AG08395 (cell line): ENCODE measurements at places on chromosomes 1 and 21.

- DNase-seq = no peak
Measured at GRCh38 chr1:233320023-233320422, 7.5 kb upstream of the MAP3K21 start.

DNA sequence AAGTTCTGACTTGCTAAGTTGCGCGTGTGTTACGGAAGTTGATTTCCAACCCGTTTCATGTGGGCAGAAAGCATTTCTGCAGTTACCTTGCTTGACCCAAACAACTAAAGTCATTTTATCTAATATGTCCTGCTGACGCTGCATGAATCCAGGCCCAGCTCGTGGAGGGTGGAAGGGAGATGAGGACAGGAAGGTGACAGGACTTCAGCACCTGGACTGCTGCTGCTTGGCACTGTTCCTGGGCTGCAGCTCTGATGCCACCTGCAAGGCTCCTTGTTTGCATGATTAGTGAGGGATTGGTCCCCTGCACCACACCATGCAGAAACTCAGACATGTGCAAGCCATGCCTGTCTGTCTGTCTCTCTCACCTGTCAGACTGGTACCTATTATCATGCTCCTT lies 198.4 kb downstream of the PRDM2 start:
- DNase-seq = no peak

- no peak for DNase-seq
Measured at GRCh38 chr1:30764396-30764795, 6.8 kb upstream of the LAPTM5 start.

GRCh38 chr1:44108241-44108640 lies 10.4 kb upstream of the KLF17 start:
- peak; percentile 69 for DNase-seq

- DNase-seq = no peak
Measured at GRCh38 chr21:22145545-22145944, 1147.3 kb downstream of the NCAM2 start.

GRCh38 chr21:29870814-29871213 lies 69.0 kb downstream of the GRIK1 start:
- no peak for DNase-seq

GRCh38 chr1:230621324-230622030 lies 20.8 kb upstream of the COG2 start:
- DNase-seq = no peak

- peak; percentile 28 for DNase-seq
Measured at GRCh38 chr1:192747943-192748342, 60.9 kb upstream of the RGS2 start.

DNA sequence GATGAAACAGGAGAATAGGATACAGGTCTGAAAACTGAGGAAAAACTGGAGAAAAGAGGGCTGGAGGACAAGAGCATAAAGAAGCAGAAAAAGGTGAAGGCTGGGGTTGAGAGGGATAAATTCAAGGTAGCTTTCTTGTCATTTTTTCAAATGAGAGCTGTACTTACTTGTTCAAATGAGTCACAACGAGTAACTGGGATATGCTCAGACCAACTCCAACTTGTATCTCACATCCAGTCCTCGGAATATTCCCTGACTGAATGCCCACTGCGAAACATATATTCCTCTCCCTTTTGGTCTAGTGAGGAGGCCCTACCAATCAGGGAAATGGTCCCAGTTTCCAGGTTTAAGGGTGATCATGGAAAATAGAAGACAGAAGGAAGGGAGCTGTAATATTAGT lies 343.4 kb downstream of the HHIPL2 start:
- DNase-seq = no peak

DNA sequence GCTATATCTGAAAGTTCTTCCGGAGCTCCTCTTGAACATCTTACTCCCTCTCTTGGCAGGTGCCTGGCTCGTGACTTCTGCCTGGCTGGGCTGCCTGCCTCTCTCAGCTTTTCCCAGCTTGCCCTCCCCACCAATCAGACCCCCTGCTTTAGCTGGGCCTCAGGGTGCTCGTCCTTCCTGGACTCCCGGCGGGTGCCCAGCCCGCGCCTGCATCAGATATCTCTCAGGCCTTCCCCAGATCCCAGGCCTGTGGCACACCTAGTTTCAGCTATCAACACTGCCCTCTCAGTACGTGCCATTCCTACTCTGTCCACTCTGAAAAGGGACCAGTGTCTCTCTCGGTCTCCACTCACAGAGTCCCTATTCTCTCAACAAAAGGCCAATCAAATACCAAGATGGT lies 96.5 kb upstream of the CLDN14 start:
- no peak for DNase-seq

- peak; percentile 87 for DNase-seq
Measured at GRCh38 chr1:39047374-39048229, 21.5 kb downstream of the NDUFS5 start.

GRCh38 chr1:197485790-197486189 lies 217.7 kb downstream of the CRB1 start:
- DNase-seq = no peak

DNA sequence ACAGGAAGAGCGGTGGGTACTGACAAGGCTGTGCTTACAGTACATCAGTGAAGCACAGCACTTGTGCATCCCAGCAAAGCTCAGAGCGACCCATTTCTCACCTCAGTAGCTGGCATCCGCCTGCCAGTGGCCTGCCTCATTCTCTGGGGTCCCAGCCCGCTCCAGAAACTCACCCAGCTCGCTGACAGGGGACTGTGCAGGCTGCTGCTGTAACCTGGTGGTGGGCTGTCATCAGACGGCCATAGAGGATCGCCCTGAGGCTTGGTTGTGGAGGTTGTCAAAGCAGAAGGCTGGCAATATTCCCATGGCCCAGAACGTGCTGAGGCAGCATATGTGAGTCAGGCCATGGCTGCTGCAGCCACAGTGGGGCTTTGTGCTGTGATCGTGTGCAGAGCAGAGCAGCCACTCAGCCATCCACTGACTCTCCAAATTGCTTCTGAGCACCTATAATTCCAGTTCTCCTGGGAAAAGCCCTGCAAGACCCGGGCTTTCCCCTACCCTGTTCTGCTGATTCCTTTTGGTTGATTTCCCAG lies 13.6 kb upstream of the GPR137B start:
- DNase-seq = no peak

GRCh38 chr1:150928286-150928685 lies 2.1 kb downstream of the SETDB1 start:
- DNase-seq = no peak

- no peak for DNase-seq
Measured at GRCh38 chr1:169571450-169571849, 14.8 kb downstream of the F5 start.

DNA sequence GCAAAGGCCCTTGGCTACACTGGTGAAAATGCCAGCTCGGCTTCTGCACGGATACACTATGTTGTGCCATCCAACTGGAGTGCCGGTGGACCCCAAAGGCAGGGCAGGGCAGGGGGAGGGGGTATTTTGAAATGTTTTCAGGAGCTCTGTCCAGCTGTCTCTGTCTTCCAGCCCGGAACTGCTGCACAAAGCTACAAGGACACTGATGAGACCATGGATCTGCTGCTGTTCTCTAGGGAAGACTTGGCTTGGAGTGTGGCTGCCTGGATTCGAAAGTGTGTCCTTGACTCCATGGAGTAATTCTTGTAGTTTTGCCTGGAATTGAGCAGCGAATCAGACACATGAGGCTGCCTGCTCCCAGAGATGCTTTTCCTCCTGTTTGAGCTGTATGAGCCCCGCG lies 42.4 kb downstream of the TTC39A start:
- DNase-seq = no peak

DNA sequence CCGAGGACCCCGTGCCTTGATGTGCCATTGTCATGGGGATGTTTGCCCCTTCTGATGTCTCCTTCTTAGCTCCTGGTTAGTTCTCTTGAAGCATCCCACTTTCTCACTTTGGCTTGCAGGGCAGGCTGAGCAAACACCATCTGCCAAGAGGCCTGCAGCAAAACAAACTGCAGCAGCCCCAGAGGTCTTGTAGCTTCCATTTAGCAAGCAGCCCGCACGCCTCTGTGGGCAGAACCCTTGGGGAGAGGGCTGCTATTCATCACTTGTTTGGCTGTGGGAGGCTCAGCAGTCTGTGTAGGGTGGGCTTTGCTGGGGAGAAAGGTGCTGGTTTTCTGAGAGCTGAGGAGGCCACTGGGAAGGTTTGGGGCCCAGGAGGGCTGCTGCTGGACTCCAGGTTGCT lies 56.7 kb downstream of the KCNC4 start:
- no peak for DNase-seq

DNA sequence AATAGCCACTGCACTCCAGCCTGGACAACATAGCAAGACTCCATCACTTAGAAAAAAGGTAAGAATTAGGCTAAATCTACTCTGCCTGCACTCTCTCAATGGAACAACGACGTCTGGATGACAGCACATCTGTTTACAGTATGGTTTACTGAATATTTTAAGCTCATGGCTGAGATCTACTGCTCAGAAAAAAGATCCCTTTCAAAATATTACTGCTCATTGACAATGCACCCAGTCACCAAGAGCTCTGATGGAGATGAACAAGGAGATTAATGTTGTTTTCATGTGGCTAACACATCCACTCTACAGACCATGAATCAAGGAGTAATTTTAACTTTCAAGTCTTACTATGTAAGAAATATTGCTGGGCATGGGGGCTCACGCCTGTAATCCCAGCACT lies 58.0 kb downstream of the SLC27A3 start:
- DNase-seq = no peak

- peak; percentile 50 for DNase-seq
Measured at GRCh38 chr1:47554901-47555300, 117.1 kb downstream of the FOXD2 start.

DNA sequence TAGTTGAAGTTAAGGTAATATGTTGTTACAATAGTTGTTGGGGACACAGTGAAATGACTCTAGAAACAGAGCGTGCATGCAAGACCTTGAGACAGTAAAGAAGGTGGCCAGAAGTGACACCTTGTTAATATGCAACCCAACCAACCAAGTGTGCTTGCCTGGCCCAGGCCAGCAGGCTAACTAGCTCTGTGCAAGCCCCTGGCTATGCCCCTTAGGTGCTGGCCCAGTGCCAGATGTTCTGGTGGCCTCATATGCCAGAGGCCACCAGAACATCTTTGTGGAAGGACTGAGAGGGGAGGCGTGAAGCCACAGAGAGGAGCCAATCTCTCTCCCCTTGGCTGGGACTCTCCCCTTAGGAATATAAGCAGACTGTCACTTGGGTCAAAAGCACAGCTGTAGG lies 111.2 kb upstream of the JUN start:
- DNase-seq = no peak

DNA sequence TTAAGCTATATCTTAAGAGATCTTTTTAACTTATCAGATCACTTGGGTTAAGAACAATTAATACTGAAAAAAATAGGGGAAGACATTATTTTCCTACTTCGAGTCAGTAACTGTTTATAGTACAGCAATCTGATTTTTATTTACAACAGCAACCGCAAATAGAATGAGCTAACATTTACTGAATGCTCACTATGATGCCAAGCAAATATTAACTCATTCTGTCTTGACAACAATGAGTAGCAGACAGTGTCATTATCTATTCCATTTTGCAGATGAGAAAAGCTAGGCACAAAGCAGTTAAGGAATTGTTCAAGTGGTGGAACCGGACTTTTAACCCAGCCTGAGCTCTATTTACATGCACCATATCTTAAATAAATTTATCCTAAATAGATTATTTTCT lies 273.7 kb downstream of the NTNG1 start:
- DNase-seq = peak; percentile 23

- DNase-seq = no peak
Measured at GRCh38 chr1:48726139-48726538, 50.6 kb downstream of the BEND5 start.

GRCh38 chr1:17214876-17215544 lies 10.1 kb downstream of the PADI1 start:
- DNase-seq = no peak

- peak; percentile 92 for DNase-seq
Measured at GRCh38 chr21:34836103-34836932, 167.5 kb downstream of the CLIC6 start.

DNA sequence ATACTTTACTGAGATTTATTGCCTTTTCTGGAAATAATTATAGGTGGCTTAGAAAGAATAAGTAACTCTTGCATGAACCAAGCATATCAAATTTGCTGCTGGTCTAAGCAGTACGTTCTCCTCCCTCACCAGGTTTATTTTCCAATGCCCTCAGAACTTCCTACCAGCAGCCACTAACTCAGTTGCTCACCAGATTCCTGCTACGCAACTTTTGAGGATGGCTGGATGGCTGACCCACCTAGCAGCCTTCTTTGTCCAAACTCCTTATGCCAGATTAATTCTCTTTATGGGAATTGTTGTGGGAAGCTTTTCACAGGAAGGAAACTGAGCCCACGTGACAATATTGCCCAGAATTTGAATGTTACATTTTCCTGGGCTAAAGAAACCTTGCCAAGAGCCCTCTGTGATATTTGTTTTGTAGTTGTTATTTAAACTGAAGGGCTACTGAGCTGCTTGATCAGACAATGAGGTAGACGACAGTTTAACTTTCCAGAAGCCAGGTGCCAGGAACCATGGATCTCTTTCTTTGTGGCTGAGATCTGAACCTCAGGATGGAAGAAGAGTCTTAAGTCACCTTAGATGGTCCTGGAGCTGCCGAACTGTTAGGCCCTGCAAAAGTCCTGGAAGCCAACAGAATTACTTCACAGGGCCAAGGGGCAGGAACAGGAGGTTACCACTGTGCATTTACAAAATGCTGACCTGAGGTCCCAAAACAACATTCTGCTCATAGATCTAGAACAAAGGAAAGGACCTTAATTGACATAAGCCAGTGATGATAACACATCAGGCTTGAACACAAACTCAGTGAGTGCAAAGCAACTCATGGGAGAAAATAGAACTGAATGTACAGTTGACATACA lies 85.5 kb upstream of the ATP1A1 start:
- DNase-seq = no peak

DNA sequence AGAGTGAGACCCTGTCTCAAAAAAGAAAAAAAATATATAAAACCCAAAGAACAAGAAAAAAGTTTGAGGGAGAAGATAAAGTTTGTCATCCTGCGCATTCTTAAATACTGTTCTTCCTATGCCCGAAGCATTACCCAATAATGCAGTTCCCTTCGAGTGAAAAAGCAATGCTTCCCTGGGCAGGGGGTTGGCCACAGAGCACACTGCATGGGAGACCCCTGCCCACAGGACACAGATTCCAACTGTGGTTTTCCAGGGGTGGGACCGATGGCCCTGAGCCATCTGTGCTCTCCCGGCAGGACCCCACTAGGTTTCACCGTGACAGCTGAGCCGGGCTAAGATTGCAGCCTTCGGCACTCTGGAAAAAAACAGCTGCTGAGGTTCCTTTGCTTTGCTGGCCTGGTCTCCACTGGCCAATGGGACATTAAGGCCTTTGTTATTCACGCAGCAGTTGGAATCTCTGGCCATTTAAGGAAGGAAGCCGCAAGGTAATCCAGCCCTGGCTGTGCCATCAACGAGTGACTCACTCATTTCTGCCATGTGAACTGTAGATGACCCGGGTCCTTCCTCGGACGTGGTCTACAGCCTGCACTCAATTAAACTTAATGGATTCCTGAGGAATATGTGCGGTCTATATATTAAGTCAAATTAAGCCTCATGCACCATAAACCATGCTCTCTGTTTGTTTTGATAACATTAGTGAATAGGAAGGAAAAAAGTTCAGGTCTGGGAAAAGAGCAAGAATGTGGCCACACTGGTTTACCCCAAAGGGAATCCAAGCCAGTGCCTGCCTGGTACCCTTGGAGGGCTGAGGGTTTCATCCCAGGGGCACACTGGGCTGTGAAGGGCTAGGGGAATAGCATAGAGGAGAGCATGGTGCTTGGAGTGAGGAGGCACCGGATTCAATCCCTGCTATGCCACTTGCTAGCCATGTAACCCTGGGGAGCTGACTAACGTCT lies 163.2 kb downstream of the ZBTB18 start:
- DNase-seq = peak; percentile 80

- no peak for DNase-seq
Measured at GRCh38 chr1:7516929-7517328, 254.2 kb upstream of the VAMP3 start.

GRCh38 chr21:36735724-36736320 lies 36.9 kb downstream of the SIM2 start:
- no peak for DNase-seq

GRCh38 chr1:199096591-199096990 lies 457.8 kb downstream of the PTPRC start:
- no peak for DNase-seq
